ENCODE measurements at places on chromosomes 2 and 18.

DNA sequence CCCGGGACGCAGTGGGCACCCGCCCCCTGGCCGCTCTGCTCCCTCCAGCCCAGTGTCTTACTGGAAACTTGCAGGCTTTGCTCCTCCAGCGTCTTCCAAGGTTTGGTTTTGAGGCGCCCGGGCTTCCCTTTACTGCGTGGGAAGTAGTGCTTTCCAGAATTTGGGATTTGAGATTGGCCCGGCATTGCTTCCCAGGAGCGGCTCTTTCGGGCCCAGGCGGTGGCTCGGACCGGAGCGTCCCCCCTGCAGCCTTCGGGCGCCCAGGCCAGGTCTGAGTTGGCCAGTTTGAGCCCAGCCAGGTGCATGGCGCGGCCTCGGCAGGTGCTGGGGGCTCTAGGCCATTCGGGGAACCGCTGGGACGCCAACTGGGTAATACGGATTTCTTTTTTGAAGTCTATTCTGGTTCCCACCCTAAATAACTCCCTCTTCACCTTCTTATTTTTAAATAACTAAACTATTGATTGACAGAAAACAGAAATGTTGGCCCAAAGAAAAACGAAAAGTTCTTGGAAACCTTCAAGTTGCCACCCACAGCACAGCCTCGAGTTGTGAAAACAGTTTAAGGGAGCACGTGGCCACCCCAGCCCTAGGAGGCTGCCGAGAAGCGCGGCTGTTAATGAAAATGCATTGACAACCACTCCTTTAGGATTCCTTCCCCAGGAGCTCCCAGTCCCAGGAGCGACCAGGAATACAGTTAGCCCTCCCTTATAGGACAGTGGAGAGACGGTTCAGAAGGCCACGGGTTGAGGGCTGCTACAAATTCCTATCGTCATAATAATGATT, 766 bp downstream of the SNTG2 start:
- no peak for DNase-seq

DNA sequence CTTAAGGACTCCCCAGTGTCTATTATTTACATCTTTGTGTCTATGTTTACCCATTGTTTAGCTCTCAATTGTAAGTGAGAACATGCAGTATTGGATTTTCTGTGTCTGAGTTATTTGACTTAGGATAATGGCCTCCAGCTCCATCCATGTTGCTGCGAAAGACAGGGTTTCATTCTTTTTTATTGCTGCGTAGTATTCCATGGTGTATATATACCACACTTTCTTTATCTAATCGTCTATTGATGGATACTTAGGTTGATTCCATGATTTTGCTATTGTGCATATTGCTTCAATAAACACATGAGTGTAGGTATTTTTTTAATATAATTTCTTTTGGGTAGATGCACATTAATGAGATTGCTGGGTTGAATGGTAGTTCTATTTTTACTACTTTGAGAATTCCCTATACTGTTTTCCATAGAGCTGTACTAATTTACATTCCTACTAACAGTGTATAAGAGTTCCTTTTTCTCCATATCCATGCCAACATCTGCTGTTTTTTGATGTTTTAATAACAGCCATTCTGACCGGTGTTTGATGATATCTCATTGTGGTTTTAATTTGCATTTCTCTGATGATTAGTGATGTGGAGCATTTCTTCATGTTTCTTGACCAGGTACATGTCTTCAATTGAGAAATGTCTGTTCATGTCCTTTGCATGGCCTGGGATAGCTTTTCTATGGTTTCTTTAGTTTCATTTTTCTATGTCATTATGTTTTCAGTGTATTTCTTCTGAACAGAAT, 21.8 kb downstream of the MTCL1 start:
- no peak for DNase-seq

- no peak for DNase-seq
These were observed 1.1 kb downstream of the HPCAL1 start for GRCh38 chr2:10303694-10304378.

DNA sequence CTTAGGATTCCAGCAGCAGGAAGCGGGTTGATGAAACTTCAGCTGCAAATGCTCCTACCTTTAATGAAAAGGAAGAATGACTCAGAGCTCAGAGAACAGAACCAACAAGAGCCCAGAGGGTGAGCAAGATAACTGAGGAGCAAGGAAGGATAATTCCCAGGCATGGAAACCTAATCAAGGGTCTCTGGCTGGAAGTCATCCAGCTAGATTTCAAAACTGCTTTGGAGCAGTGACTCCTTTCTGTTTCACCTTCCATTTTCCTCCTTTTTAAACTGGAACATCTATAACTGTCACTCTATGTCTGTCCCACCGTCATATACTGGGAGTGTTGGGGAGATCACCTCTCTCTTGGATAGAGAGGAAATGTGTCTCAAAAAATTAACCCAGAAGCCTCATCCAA, 148.4 kb upstream of the RAB6C start:
- no peak for DNase-seq

DNA sequence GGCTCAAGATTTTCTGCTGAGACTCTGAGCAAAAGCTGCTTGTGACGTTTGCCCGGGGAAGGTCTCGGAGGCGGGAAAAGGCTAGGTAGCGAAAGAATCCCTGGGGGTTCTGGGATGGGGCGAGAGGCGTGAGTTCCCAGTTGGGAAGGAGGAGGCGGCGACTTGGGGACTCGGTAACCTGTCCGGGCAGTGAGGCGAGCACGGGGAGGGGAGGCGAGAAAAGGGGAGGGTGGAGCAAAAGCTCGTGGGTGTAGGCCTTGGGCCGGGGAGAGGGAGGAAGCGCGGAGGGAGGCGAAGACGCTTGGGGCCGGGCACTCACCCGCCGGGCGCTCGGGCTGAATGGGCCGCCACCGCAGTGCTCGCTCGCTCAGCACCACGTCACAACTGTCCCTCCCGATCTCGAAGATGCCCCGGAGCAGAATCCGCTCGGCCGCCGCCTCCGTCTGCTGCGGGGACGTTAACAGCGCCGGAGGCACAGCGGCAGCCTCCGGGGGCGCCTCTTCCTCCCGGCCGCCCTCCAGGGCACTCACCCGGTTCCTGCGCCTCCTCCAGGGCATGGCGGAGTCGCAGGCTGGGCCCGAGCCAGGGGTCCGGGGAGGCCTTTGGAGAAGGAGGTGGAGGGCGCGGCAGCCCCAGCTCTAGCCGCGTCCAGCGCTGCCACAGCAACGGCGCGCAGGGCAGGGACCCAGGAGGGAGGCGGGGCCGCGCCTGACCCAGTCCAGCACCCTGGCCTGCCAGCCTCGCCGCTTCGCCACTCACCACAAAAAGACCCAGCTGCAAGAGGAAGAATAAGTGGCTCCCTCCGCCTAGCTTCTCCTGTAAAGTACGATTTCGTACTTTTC, at the start of gene CERKL:
TSS of gene CERKL (minus strand) at position 656 of the 842 bp plus-strand sequence. CDS start at position 557, 99 bp downstream.
- DNase-seq: no peak

- peak; percentile 50 for DNase-seq
These were observed 24.7 kb upstream of the AGAP1 start for GRCh38 chr2:235468978-235469655.

DNA sequence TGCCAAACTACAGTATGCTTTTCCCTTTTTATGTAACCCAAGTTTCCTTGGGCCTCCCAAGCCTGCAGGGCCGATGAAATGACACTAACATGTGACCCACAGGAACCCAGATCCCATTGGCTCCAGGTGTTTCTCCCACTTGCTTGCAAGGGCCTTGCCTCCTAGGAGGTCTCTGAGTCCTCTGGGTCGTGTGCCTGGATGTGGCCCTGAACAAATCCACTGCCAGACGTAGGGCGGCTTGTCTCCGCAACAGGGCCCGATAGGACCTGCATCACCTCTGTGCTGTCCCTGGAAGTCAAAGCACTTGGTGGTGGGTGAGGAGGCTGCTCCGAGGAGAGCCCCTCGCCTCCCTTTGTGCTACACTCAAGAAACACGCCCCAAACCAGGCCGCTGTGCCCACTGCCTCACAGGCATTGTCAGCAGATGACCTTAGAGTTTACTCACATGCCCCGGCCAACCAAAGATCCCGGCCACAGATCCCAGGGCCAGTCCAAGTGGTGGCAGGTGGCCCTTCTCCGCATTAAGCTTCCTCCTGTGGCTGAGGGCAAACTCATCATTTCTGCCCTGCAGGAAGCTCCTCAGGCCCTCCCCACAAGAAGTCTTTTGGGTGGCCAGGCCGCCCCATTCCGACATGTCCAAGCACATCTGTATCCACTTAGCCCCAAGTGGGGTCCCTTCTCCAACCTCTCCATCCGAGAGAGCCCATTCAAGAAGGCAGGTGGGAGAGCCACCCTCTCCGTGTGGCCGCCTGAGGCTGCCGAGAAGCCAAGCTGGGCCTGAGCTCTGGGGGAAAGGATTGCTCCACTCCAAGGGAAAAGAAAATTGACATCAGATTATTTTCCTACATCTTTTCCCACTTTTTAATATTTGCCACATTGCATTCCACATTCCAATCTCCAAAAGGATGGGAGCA, 76.7 kb downstream of the GFPT1 start:
- DNase-seq: no peak

GRCh38 chr2:197947219-197947757, 142.9 kb downstream of the PLCL1 start:
- no peak for DNase-seq

GRCh38 chr2:76296438-76296837, 585.7 kb upstream of the GCFC2 start:
- no peak for DNase-seq

- DNase-seq: no peak
These were observed 4.7 kb downstream of the HMSD start for GRCh38 chr18:63953811-63954210.

DNA sequence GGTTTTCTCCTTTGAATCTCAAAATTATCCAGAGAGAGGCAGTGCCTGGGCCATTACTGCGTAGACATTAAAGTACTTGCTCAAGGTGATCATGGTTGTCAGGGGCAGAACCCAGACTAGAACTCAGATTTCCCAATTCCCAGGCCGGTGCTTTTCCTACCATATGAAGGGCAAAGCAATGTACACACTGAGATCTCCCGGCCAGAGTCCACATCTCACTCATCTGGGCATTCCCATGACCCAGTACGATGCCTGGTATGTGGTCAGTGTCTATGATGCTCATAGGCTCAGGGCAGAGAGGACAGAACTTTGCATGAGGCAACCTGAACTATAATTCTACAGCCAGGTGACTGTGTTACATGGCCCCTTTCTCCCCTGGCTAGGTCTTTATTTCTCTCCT, 531.4 kb downstream of the TDRD15 start:
- no peak for DNase-seq

DNA sequence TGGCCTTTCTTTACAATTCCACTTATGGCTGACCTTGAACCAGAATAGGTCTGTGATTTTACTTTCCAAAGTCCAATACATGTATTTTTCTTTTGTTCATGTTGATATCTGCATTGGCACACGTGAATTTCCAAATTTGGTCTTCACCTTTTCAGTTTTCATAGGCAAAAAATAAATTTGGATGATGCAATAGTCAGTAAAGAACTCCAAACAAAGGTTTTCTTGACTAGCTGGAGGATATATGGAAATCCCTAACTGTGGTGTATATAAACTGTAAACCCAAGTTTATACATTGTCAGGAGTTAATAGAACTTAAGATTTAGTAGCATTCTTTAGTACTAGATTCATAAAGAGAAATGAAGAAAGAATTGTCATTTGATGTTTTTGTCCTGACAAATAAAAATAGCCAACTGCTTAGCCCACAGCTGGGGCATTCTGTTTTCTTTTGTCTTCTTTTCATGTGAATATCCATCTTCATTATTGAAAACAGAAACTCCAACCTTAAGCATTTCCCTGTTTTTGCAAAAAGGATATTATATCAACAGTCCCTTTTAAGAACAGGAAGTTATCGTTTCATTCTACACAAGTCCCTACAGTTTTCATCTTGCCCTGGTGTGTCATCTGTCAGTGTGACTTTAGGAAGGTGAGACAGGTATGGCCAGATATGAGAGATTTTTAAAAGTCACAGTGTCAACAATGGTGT, 132.9 kb downstream of the BCL2 start:
- no peak for DNase-seq

DNA sequence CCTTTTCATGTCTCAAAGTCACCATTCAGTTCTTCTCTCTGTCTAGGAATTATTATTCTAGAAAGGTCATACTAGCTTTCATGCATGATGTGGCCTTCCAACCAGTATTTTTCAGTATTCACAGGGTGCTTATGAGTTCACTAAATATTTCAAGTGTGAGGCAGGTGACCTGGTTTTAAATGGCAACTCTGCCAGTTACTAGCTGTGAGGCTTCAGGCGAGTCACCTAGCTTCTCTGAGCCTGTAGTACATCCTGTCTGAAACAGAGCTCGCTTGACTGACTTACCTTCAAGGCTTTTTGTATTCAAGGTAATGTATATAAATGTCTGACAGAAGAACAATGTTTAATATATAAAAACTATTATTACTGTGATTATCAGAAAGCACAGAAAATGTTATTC, 19.4 kb upstream of the ACVR1 start:
- no peak for DNase-seq

- no peak for DNase-seq
These were observed 290.7 kb upstream of the DDX18 start for GRCh38 chr2:117523711-117524238.

GRCh38 chr2:101111917-101112771, 39.0 kb downstream of the TBC1D8 start:
- DNase-seq: no peak

- no peak for DNase-seq
These were observed 16.3 kb upstream of the CDH2 start for GRCh38 chr18:28193177-28193778.

DNA sequence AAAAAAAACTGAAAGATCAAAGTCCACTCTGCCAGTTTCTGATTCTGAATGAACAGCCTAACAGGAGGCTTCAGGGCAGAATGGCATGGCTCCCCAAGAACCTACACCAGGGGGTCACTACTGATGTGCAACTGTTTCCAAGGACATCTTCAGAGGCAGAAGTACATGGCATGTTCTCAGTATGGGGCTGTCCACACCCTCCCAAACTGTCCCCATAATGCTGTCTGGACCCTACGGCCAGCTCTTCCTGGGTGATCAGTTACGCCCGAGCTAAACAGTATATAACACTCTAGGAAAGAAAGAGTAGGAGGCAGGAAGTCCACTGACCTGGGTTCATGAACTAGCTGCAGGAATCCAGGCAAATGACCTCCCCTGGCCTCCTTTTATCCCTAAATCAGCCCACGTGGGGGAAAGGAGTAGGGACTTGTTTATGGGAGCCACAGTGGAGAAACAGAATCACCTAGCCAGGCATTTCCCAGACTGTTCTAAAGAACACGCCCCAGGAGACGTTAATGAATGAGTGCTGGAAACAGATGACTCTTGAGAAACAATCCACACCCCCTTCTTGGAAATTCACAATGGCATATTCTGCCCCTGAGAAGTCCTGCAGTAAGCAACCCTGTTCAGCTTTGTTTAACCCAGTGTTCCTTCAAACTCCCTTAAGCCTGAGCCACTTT, 2.5 kb downstream of the TMBIM1 start:
- DNase-seq: no peak

- DNase-seq: no peak
These were observed 2.0 kb downstream of the ETAA1 start for GRCh38 chr2:67399144-67399543.

- no peak for DNase-seq
These were observed 426.2 kb downstream of the LRATD1 start for GRCh38 chr2:15058721-15059157.

DNA sequence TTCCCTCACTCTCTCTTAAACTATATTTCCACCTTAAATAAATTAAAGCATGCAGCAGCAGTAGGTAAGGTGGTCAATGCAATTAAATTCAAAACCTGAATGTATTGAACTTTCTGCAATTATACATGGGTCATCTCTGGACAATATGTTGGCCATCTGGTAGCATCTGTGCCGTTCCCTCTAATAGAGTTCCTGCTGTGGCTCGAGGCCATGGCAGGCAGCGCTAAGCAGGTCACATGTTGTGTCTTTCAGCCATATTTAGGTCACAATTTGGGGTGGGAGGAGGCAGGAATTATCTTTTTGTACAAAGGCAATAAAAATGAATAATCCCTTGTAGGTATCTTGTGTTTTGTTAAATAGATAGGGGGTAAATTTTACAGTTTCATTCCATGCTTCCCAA, 676.2 kb downstream of the ZEB2 start:
- no peak for DNase-seq

- no peak for DNase-seq
These were observed 76.2 kb upstream of the HDAC4 start for GRCh38 chr2:239476757-239477585.
